ENCODE measurements at places on chromosomes 2 and 18.

DNA sequence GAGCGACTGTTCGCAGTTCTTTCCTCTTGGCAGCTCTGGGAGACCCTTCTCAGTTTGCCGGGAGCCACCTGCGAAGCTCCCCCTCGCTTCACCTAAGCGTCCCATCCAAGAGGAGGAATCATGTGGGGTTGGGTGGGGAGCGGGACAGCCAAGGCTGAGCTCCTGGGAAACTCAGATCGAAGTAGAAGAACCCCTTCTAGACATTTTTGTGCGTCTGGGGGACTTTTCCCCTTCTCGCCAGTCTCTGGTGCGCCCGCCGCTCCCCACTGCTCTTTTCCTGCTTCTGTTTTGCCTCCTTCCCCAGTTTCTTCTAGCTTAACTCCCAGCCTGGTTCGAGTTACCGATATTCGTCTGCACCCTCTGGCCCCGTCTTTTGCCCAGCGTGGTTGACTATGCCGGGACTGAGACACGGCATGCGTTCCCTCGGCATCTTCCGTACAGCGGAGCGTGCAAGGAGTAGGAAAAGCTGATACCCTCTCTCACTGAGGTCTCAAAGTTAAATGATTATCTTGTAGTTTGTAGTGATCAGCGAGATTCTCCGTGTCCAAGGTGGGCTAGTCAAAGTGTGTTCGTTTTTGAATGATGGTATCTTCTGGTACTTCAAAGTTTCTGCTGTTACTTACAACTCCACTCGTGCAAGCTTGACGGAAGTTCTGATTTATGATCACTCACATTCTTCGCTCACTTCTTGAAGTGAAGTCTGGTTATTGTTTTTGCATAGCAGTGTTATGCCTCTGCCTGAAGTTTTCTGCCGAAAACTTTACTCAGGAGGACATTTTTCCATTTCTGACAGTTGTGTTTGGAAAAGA lies 664 bp downstream of the CAMKMT start:
- DNase-seq, result peak; percentile 58

GRCh38 chr2:18588049-18588448 lies 1.3 kb downstream of the NT5C1B start:
- DNase-seq, result no peak

- DNase-seq, result peak; percentile 84
These were observed 107.7 kb downstream of the COL6A3 start for GRCh38 chr2:237306083-237306786.

GRCh38 chr2:40348038-40348437 lies 103.9 kb downstream of the SLC8A1 start:
- DNase-seq, result no peak

DNA sequence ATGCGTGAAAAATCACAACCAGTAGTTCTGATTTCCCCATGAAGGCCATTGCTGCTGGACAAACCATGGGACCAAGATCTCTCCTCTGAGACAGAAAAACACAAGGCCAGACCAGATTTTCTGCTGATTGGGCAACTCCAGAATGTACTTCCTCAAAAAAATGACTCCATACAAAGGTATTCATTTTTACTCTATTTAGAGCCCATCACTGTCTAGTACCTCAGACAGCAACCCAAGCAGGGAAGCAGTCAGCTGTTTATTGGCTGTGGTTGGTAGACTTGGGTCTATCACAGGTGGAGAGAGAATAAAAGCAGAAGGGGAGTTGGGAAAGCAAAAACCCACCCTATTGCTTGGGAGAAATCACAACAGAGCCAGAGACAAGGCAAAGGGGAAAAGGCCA lies 219.9 kb downstream of the PIK3C3 start:
- peak; percentile 41 for DNase-seq

DNA sequence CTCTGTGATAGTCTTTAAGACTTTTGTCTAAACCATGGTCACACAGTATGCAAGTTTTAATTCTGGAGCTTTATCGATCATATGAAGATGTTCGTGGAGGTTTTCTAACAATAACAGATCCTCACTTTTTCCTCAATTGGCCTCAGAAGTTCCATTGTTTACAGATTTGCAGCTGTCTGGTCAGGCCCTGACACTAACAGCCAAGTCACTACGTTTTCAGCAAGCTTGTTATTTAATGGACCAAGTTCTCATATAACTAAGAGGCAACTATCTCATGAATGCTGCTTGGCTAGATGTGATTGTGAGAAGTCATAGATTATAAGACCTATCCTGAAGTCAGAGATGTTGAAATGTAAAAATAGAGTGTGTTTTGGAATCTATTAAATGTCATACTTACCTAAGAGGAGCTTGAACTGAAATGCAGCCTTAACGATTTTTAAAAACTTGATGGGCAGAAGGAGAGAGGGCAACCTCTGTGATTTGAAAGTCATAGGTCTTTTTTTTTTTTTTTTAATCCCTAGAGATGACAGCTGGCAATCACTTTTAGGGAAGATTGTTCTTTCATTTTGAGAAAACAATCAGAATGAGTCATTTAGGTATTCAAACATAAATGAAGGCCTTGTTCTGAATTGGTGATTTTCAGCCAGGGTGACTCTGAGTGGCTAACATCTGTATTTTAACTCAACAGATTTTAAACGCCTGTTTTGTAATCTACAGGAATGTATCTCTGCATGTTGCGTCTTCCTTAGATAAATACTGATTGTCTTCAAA lies 48.4 kb upstream of the NEMP2 start:
- DNase-seq, result no peak

DNA sequence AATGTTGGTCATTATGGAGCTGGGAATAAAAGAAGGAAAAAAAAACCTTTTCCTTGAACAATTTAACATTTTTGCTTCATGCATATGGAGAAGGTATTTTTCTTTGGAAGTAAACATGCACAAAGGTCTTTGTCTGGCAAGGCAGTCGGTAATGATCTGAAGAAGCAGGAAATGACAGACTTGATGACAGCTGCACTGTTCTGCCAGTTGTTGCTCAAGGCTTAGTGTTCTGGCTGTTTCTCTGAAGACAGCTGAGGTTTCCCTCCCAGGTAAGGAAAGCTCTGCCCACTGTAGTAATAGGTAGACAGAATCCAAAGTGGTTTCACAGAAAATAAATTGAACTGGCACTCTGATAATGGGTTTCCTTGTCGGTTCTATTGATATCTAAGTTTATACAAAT lies 308.4 kb upstream of the GCFC2 start:
- DNase-seq, result no peak

GRCh38 chr18:35968278-35968880 lies 4.1 kb upstream of the RMP24 start:
- no peak for DNase-seq

- no peak for DNase-seq
These were observed 25.4 kb downstream of the SH3BP4 start for GRCh38 chr2:234977228-234977679.

DNA sequence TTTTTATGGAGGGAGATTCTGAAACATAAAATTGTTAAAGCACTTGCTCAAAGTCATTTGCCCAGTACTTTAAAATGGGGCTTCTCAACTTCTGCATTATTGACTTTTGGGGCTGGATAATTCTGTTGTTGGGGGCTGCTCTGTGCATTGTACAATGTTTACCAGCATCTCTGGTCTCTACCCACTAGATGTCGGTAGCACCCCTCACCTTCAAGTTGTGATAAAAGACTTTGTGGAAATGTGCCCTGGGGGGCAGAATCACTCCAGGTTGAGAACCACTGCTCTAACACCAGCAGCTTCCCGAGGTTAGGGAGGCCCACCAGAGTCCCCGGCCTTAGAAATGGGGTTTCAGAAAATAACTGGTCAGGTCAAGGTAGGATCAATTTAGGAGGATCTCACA lies 26.8 kb upstream of the CUL3 start:
- DNase-seq, result no peak

- DNase-seq, result no peak
These were observed 216.9 kb downstream of the NYAP2 start for GRCh38 chr2:225616372-225616771.

DNA sequence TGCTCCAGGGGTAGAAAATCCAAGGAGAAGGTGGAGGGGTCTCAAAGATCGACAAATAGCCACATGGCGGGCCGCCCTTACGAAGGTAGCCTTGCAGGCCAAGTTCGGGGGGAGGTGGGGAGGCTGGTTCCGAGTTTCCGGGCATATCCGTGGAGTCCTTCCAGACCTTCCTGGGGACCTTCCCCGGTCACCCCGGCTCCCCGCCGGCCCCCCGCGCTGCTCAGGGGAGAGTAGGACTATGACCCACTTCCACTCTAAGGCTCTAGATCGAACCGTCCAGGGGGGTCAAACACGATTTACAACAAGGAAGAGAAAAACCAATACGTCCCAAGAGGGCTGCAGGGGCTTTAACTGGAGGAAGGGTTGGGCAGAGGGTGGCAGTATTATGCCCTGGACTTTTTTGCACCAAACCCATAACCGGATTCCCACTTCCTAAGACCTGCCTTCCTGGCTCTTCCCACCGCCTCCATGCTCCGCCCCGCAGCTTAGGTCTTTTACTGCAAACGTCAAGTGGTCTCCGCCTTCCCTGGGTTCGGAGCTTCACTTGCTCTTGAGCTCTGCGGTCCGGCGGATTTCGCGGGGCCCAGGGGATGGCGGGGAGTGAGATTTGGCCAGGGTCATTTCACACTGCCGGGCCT lies 779 bp upstream of the LYPD6 start:
- peak; percentile 84 for DNase-seq

- no peak for DNase-seq
These were observed 122.1 kb downstream of the SH3BP4 start for GRCh38 chr2:235073868-235074413.

DNA sequence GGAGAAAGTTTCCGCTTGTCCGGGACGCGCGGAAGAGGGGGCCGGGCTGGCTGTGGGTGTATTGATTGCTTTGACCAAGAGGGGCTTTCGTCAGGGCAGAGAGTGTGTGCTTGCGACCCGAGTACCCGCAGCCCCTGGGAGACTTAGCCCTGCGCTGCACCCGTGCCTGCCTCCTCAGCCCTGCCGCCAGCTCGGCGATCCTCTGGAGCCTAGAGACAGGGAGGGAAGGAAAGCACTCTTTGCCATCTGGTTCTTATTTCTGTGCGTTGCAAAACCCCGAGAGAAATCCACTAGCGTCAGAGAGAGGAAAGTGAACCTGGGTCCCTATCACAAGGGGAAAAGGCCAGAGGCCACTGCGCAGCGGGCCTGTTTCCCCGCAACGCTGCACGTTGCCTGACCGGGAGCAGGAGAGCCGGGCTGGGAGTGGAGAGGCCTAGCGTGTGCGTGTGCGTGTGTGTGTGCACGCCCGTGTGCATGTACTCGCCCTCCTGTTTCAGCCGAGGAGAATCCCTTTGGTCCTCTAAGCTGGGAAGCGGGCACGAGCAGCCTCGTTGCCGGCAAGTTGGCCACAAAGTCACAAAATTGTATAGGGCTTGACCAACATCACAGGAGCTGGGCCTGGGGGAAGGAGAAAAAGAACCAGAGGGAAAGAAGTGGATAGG lies 1.7 kb downstream of the SIX3 start:
- no peak for DNase-seq

DNA sequence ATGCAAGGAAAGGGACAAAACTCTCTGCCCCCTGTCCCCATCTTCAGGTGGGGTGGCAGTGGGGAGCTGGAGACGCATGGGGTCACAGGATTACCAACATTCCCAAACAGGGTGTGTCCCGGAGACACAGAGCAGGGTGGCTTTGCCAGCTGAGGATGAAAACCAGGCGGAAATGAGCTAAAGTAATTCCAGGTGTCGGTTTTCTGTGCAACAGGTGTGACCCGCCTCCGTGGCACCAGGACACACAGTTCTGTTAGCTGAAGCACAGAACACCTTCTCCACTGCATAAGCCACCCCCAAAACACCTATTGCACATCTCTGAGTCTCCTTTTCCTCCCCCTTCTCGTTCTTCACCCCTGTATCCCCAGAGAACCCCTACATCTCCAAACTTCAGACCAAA lies 122.7 kb upstream of the GLI2 start:
- no peak for DNase-seq

DNA sequence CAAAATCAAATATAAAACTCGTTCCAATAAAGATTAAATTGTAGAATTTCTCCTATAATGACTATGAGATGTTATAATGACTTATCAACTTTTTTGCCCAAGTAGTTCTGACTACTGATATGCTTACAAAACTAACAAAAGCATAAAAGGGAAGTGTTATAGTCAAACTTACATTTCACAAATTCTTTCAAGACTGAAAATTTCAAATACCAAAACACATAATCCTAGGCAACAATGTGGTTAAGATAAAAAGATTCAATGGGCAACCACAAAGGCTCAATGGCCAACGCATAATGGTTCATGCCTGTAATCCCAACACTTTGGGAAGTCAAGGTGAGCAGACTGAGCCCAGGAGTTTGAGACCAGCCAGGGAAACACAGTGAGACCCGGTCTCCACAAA lies 135.7 kb downstream of the USP34 start:
- no peak for DNase-seq

DNA sequence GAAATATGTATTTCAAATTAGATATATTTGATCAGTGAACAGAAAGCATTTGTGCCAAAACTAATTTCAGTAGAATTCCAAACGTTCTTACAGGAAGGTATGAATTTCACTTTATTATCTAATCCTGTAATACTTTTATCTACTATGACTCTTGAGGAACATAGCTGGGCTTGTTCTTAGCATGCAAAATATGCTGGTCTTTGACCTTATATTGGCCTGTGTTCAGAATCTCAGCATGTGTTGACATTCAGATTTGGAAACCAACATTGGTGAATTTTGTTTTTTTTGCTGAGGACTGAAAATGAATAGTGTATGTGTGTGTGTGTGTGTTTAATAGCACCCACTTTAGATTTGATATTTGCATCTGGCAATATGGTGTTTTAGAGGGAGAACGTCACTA lies 112.2 kb downstream of the MEIS1 start:
- DNase-seq, result no peak

- no peak for DNase-seq
These were observed 5.3 kb downstream of the CRIM1 start for GRCh38 chr2:36360834-36361233.

Data from M059J (cell line).